ENCODE measurements at places on chromosomes 2 and 18.

- DNase-seq, result no peak
Measured at GRCh38 chr2:222722327-222722946, 51.0 kb downstream of the MOGAT1 start.

DNA sequence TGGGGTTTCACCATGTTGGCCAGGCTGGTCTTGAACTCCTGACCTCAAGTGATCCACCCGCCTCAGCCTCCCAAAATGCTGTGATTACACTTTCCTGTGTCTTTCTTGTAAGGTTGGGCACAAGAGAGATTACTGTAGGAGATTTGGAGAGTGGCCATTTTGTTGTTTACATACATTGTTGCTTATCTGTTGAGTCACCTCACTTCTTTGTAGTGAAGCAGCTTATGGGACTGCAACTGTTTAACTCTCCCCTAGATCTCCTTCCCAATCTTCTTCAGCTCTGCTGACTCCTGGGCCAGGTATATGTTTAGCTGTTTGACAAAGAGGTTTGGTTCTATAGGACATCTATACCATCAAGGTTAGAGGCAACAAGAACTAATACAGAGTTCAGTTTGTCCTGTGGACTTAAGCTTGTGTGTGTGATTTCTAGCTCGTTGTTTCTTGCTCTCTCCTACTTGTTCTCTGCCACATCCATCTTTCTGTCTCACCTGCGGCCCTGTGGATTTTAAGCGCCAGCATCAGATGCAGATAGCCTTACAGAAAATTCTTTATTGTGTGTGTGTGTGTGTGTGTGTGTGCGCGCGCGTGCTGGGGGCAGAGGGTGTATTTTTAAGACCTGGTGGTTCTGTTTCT is 95.4 kb downstream of the HAUS1 start:
- no peak for DNase-seq

DNA sequence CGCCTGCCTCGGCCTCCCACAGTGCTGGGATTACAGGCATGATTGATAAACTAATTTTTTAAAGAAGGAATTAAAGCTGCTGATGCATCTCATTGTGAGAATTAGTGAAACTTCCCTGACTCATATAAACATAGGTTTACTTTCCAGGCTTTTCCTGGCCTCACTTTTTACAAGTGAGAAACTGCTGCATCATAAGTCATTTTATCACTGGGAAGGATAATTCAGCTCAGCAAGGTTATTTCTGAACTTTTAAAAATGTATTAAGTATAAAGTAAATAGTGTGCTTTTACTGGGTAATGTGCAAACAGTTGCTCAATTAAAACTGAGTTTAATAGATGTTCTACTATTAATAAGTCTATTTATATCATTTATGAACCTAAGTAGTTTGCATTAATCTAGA is 1130.3 kb upstream of the CDH2 start:
- no peak for DNase-seq

DNA sequence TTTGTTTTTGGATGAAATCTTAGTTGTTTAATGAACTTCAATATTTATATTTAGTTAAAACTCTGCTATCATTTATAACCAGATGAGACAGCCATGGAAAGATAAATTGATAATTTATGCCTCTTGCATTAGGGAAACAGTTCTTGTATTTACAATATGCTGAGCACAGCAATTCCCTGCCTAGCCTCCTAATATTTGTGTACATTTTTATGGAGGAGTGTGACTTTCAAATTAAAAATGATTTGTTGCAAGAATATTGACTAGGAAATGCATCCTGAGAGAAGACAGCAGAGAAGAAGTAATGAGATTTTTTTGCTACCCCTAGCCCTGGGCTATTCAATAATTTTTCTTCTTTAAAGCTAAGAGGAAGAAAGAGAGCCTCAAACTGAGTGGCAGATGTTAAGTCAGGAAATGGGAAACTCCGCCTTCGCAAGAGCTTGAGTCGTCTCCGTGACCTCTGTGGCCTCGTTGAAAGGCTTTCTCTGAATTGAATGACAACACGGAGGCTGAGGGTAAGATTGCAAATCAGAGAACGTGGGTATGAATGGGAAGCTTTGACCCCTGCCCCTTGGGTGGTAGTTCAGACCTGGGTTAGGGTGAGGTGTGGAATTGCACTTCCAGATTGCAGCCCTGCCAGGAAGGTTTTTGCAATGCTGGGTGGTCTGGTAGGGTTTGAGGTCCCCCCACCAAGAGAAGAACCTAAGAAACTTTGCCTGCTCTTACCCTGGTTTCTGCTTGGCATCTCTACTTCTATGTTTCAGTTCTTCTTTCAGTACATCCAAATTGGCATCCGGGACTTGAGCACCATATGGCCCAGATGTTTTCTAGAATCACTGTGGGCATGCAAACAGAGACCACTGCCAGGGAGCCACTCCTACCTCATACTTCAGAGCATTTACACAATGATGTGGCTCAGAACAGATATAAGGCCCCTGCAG is 210.3 kb upstream of the RBMS1 start:
- DNase-seq, result peak; percentile 16

DNA sequence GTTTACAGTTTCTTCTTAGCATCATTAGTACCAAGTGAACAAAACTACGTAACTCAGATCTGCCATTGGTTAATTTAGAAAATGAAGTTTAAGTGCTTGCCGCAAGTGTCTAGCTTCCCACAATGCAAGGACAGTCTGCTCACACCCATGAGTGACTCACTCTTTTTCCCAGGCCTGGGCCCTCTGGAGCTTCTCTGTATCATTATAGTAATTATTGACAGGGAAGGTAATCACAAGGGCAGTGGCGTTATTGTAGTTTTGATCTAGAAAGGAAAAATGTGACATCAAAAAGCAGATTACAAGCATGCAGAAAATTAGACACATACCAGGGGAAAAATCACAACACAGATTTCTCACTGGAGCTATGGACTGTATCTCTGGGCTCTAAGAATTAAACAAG is 38.5 kb downstream of the NPC1 start:
- no peak for DNase-seq

- DNase-seq, result no peak
Measured at GRCh38 chr2:16642088-16642487, 23.5 kb downstream of the CYRIA start.

- DNase-seq, result no peak
Measured at GRCh38 chr2:203237346-203238238, 1.2 kb upstream of the CYP20A1 start.

GRCh38 chr2:191010887-191011885 is 2.8 kb downstream of the STAT1 start:
- DNase-seq, result no peak

DNA sequence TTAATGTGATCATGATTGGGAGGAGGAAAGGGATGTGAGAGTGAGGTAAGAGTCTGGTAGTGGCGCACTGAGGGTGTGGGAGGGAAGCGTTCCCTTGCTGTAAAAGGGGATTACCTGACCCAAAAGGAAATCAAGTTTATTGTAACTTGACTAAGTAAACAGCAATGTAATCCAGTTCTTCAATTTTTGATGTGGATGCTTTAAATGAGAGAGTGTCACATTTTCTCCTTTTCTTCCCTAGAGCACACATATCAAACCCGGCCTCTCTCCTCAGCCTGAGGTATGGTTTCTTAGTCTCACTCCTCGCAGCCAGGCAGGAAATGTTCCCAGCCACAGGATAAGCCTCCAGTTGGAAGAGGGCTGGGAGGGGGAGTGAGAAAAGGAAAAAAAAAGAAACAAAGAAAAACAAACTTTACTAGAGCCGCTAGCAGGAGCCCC is 688 bp upstream of the ARHGAP28 start:
- no peak for DNase-seq

GRCh38 chr18:78994531-78994930 is 14.9 kb downstream of the SALL3 start:
- no peak for DNase-seq

- no peak for DNase-seq
Measured at GRCh38 chr18:10013621-10014543, 100.1 kb downstream of the VAPA start.

GRCh38 chr18:64322189-64322588 is 173.3 kb upstream of the LINC00305 start:
- DNase-seq, result no peak

- DNase-seq, result no peak
Measured at GRCh38 chr2:234964631-234965461, 13.0 kb downstream of the SH3BP4 start.

DNA sequence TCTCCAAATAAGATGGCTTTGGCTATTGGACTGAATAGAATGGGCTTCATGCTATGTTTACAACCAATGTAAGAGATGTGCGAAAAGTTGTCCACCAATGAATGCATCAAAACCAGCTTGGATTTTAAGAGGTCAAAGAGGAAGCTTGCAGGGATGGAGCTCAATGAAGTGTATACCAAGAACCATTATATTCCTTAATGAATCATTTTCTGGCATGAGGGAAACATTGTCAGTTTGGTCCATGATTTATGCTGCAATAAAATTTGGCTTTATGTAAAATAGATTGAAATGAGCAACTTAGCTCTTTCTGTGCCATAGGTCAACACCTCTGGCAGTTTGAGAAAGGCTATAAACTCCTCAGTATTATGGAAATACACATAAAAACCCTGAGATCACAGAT is 107.3 kb downstream of the SH3BP4 start:
- no peak for DNase-seq

DNA sequence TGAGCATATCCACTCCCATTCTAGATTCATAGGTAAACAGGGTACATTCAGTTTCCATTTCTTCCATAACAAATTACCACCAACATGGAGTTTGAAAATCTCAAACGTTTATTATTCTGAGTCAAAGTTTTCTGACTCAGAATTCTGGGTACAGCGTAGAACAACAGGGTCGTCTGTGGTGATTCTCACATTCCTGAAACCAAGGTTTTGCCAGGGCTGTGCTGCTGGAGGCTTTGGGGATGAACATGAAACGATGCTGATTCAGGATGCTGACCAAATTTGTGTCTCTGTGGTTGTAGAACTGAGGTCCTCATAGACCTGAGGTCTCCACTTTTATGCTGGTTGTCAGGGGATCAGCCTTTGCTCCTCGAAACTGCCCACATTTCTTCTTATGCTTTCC is 255.7 kb downstream of the DSEL start:
- DNase-seq, result no peak

DNA sequence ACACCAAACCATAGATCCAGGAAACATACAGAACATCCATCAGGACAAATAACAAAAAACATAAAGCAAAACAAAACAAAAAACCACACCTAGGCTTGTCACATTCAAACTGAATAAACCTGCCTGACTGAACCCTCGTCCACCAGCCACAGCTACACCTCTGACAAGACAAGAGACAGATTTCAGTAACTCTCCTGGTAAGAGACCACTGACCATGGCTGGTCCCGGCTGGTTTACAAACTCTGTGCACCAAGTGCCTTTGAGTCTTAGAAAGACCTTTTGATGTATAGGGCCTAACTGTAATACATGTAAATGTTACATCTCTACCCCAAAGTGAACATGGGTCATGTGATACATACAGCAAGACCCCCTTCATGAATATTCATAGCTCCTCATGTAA is 4.8 kb upstream of the SLC66A2 start:
- DNase-seq, result no peak

- no peak for DNase-seq
Measured at GRCh38 chr2:98034745-98035144, 39.0 kb upstream of the TMEM131 start.

DNA sequence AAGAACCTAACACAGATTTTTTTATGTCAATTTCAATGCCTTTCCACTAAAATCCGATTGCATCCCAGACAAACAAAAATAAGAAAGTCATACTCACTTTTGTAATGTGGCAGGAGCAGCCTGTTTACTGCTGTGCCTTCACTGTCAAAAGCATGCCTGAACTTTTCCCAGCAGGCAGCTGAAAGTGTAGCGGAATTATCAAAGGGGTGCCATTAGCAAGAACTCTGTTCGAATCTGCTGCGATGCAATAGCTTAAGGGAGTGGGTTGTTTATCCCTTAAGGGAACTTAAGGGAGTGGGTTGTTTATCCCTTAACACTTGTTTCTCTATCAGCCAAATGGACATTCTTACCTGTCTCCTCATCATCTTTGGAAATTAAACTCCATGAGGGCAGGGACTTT is 243.5 kb downstream of the PAX3 start:
- no peak for DNase-seq

GRCh38 chr18:52824126-52824525 is 484.1 kb downstream of the DCC start:
- DNase-seq, result no peak

- no peak for DNase-seq
Measured at GRCh38 chr18:75204269-75204731, 4.6 kb downstream of the PTGR3 start.

- DNase-seq, result no peak
Measured at GRCh38 chr2:70073493-70073892, 13.8 kb upstream of the PCBP1 start.

DNA sequence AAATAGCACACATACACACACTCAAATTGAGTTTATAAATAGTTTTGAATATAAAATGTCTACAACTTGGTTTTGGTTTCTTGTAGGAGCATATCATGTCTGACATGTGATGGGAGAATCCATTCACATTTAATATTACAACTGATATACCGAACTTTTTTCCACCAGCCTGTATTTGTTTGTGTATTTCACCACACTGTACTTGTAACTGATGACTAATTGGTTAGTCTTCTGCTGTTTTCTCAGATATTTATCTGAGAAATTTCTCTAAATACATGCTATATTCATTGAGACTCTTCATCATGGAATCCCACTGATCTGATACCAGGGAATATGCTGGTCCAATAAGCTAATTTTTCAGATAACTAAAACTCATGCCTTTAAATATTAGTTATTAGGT is 56.3 kb upstream of the UBXN4 start:
- DNase-seq, result no peak

DNA sequence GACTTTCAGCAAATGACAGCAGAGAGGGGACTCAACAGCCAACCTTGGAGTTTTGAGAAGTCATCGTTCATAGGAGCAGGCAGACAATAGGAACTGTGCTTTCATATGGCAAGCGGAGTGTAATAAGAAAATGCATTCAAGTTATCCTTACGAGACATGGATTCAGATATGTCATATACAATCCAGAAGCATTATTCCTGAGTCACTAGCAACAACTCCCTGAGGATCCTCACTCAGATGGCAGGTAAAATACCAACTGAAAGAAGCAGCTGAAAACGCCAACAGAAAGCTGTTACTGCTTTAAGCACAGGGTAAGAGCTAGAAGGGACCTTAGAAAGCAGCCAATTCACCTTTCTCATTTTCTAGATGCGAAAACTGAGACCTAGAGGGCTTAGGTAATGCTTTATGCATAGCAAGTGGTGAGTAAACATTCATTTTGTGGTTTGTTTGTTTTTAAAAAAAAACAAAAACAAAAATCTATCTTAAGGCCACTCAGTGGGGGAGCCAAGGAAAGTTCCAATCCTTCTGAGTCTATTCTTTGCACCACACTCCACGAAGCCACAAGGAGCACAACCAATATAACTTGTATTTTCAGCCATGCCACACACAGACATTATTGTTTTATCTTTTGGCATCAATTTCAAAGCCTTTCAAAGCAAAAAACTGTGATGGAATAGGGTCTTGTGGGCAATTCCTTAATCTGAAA is 89.1 kb upstream of the RIOK3 start:
- DNase-seq, result no peak

DNA sequence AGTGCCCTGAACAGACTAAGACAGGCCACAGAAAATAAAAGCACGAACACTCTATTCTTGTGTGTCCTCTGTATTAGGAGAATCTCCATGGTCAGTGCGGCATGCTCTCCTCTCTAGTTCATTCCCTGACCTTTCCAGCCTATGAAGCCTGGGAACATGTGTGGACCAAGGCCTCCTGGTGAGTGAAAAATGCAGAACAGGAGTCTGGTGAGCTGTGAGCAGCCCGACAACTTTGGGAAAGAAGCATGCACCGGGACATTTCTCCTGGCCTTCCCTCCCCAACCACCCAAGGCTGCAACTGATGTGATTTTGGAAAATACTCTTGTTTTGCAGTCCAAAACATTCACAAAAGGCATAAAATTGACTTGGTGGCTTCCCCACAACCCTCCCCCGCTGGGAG is 878.3 kb upstream of the ID2 start:
- DNase-seq, result no peak

GRCh38 chr2:98795891-98796676 is 65.2 kb upstream of the MGAT4A start:
- DNase-seq, result no peak
